ENCODE measurements at places on chromosomes 4 and X.

DNA sequence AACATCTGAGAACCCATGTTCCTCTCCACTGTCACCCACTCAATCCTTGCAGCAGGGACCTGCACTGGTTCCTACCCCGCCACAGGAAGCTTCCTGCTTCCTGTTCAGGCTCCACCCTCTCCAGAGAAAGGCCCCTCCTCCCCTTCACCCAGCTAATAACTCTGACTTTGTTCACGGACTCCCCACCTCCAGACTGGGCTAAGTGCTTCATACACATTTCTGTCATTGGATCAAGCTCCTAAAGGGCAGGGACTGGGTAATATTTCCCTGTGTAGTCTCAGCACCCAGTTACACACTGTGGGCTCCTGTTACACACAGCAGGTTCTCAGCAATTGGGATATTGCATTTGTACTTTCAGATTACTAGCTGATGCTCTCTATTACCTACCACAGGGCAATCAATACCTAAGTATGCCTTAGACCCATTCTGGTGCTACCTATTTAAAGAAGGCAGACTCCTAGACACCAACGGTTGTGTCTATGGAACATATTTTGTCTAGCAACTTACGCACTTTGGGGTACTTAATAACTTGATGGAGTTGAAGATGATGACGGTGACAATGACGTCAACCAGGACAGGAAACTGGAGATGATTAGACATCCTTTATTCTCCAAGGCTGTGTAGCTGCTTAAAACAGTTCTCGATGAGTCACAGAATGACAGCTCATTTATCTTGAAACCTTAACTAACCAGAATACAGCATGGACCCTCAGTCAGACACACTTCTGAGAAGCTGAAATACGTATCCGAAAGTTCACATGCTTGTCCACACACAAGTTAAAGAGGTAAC lies 58.1 kb downstream of the MAML3 start:
- peak; percentile 85 for DNase-seq

- no peak for DNase-seq
Measured at GRCh38 chrX:48695534-48695896, 1.0 kb upstream of the SUV39H1 start.

DNA sequence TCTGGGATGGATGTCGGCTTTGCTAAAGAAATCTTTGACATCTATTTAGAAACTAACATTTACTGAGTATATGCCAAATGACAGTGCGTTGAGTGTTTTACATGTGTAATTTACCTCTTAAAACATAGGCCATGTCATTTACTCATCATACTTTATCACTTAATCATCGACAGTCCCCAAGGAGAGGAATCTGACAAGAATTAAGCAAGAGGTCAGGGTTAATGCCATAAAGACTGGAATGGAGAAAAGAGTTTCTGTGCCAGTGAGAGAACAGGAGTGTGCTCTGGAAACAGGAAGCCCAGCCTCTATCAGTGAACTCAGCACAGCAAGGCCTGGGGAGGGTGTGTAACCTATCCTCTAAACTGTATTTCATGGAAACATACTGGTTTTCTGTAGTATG lies 28.0 kb upstream of the AMOT start:
- DNase-seq, result no peak

DNA sequence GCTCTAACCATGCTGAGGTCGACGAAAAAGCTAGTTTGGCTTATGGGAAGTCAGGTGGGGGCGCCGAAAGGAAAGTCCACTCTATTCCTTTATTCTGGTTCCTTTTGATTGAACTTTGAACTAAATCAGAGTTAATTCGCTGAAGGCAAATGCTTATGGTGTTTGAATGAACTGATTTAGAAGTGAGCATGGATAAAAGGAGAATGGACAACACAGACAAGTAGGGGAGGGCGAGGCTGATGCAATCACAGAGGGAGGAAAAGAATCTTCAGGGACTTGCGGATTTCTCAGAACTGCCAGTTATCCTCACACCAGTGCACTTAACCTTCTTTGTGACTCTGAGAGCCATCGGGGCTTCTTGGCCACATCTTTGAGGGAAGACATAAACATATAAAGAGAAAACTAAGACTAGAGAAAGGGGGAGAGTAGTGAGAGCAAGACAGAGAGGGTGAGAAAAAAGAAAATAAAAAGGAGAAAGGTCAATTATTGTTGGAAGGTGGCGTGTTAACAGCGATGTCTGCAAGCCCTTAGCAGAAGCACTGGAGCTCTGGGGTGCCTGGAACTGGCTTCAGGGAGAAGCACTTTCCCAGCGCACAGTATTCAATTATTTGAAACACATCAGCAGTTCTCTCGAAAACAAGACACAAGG lies 79.6 kb upstream of the PLAC1 start:
- no peak for DNase-seq

GRCh38 chrX:84737471-84737871 lies 235.2 kb upstream of the HDX start:
- DNase-seq, result no peak

GRCh38 chrX:16917120-16917519 lies 29.3 kb upstream of the REPS2 start:
- DNase-seq, result no peak

DNA sequence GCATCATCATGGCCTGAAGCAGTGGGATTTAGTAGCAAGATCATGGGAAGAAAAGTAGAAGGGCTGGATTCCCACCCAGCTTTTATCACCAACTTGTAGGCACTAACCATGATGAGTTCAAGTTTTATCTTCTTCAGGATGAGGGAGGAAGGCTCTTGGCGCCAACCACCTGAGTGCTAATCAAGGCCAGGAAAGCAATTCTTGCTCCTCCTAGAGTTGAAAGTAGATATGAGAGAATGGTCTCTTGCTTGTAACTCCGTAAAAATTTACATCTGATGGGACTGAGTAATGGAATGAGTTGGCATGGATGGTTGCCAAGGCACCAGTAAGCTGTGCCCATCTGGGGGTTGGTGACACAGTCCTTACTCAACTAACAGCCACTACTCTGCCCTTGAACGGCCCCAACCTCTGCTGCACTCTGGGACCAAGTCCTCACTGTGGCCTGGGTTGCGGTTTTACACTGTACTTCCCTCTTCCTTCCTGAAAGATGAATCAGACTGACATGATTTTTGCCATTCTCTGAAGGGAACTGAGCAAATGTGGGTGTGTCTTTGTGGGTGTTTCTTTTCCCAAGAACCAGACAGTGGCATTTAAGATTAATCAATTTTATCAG lies 39.4 kb upstream of the NDP start:
- peak; percentile 66 for DNase-seq

DNA sequence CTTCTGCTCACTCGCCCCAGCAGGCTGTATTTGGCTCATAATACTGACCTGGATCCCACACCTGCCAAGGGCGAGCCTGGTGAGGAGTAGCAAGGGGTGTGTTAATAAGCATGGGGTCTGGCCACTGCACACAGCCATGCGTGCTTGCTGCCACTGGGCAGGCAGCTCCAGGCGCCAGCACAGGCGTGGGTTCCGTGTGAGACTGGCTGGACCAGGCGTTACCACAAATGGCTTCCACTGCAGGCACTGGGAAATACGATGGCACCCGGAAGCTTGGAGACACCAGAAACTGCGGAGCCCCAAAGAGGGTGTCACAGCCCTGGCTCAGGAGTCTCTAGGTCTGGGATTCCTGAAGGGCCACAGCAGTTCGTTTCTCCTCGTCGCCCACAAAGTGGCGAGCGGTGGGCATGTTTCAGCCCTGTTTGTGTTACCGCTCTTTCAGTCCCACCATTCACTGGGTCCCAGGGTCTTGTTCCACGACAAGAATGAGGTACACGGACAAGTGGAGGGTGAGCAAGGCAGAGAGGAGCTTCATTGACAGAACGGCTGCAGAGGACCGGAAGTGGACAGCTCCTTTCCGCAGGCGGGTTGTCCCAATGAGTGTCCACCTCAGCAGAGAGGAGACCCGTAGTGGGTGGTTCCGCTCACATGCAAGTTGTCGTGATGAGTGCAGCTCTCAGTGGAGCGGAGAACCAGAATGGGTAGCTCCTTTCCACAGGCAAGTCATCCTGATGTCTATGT lies 428.9 kb downstream of the EPHA5 start:
- DNase-seq, result no peak

DNA sequence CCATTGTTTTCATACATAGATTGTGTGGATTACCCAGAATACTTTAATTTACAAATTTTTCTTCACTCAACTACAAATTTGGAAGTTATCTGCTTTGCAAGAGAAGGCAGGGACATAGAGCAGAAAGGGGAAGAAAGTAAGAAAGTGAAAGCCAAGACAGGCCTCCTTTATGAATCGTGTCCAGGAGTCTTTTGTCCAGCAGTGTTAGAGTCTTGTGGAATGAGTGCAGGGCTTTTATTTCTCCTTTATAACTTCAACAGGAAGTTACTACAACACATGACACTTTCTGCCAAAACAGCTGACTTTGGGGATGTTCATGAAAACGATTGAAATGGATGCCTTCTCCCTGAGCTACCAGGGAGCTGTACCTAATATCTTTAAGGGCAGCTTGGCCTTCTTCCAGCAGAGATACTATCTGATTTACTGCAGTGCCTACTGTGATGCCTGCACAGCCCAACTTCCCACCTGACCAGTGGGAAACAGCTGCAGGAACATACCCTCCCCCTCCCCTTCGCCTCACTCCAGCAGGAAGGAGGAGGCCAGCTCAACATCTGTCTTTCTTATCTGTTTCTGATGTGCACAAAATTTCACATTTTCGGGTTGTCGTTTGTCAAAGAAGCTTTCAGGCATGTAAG lies 557.7 kb upstream of the SLIT2 start:
- peak; percentile 71 for DNase-seq

GRCh38 chr4:121551271-121551670 lies 145.5 kb downstream of the ANXA5 start:
- DNase-seq, result no peak

DNA sequence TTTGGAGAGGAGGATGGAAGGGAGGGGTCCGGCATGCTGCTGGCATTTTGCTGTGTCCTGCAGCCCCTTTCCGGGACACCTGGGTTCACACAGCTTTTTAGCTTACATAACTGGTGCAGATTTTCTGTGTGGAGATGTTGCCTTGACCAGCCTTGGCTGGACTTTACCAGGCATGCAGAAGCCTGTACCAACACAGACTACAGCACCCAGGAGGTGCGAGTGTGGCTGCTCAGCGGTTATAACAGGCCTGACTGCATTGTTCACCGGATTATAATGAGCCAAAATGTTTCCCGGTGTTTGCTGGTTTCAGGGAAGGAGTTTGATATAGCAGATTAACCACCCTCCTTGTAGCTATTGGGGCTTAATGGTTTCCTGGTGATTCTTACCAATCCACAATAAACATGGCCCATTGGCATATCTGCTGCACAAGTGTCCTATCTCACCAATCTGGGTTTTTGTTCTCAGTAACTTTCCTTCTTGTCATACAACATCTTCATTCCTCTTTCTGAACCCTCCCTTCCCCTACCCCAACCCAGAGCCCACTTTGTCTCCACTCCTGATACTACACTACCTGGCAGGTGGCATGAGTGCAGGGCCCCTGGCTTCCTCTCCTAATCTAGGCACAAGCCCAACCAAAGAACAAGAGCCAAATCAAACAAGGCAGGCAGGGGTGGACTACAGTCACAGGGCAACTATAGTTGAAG lies 3.9 kb downstream of the RPL10 start:
- DNase-seq, result no peak

DNA sequence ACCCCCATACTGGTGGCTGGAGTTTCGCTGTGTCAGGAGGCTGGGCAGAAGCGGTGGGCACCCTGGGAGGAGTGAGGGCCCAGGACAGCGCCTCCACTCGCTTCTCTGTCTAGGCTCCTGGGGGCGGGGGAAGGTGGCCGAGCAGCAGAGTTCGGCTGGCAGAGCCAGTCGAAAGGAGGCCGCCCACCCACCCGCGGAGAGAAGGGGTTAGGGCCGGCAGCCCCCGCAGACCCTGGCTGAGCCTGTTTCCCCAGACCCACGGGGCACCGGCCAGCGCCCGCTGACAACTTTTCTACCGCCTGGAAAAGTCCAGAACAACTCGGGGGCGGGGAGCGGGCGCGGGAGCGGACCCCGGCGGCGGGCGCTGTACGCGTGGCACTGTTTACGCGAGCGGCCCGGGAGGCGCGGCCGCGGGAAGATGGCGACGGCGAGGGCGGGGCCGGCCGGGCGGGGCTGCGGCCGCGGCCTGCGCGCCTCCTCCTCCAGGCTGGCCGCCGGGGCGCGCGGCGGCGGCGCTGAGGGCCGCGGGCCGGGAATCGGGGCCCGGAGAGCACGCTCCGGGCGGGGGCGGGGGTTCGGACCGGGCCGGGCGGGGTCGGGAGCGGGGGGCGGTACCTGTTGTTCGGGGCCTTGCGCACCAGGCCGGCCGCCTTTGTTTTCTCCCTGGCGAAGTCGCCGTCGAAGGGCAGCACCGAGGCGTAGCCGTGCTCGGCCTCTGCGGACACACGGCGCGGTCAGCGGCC lies 628 bp downstream of the MXD4 start:
- peak; percentile 57 for DNase-seq

DNA sequence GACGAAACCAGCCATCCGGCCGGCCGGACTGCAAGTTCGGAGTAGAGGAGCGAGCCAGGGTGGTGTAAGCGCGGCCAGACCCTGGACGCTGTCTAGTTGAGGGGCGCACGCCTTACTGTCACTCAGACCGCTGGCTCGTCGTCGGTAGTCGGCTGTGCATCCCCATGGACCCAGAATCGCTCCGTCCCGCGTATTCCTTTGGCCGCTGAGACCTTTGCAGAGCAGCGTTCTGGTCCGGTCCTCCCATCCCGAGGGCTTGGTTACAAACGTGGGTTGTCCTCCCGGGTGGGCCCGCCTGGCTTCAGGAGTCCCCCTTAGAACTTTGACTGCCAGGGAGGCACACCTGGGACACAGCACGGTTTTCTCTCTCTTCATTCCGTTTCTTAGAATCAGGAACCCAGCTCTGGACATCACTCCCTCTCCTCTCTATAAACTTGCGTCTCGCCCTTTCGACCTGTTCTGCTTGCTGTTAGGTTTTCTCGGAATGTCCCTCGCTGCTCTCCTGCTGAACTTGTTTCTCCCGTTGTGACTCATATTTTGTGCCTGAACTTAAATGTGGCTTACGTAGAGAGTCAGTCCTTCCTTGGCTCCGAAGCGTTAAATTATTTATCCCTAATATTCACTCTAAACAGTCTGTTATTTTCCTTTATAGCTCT lies 672 bp downstream of the PGM2 start:
- DNase-seq, result no peak

DNA sequence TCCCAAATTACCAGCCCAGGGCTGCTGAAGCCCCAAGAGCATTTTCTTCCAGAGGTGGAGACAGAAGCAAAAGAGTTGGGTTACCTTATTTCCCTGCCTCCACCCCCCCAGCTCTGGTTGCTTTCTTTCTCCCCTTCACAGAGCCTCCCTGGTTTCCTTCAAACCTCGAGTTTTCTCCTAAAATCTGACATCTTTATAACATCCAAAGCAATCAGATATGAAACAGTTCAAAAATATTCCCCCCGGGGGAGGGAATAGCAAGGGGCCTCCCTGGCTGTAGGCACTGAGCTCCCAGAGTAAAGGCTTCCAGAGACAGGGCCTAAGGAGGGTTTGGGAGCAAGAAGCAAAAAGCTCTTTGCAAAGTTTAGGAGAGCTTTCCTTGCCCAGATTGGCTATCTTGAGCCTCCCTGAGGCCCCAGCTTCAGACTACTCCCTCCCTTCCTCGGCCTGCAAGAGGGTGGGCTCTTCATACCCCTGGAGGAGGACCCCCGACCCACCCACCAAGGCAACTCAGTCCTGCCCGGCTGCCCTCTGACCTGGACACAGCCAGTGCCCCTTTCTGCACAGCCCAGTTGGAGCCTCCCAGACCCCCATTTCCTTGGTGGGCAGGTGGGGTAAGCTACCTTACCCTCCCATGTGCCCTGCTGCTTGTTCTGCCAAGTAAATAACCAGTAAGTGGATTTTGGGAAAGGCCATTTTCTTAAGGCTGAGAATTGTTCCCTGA lies 7.6 kb downstream of the MAMLD1 start:
- DNase-seq, result no peak

All from DND-41 (cell line).